ENCODE measurements at places on chromosomes 6 and 20.

DNA sequence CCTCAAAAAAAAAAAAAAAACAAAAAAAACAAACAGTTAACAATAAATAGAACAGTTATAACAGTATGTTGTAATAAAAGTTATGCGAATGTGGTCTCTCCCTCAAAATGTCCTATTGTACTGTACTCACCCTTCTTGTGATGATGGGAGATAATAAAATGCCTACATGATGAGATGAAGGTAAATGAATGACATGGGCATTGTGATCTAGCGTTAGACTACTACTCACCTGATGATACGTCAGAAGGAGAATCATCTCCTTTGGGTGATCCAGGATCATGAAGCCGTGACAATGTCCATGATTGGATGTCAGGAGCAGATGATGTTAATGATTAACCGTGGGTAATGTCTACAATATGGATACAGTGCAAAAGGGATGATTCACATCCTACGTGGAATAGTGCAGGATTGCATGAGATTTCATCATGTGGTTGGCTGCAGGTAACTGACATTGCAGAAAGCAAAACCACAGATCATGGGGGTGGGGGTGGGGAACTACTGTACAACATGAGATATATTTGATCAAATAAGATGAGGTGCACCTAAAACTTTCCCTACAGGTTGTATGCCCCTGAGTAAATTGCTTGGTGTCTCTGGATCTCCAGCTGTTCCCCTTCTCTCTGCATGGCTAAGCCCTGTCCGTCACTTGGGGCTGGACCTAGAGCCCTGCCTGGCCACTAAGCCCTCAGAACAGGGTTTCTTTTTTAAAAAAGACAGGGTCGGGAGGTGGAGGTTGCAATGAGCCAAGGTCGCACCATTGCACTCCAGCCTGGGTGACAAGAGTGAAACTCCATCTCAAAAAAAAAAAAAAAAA lies 6.2 kb upstream of the RBCK1 start:
- DNase-seq: no peak

DNA sequence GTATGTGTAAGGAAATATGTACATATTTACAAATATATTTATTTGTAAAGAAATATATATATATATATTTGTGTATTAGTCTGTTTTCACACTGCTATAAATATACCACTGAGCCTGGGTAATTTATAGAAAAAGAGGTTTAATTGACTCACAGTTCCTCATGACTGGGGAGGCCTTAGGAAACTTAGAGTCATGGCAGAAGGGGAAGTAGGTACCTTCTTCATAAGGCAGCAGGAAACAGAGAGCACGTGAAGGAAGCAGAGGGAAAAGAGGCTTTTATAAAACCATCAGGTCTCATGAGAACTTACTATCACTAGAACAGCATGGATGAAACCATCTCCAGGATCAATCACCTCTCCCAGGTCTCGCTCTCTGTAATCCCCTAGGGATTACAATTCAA lies 644.5 kb upstream of the HS3ST5 start:
- no peak for DNase-seq

DNA sequence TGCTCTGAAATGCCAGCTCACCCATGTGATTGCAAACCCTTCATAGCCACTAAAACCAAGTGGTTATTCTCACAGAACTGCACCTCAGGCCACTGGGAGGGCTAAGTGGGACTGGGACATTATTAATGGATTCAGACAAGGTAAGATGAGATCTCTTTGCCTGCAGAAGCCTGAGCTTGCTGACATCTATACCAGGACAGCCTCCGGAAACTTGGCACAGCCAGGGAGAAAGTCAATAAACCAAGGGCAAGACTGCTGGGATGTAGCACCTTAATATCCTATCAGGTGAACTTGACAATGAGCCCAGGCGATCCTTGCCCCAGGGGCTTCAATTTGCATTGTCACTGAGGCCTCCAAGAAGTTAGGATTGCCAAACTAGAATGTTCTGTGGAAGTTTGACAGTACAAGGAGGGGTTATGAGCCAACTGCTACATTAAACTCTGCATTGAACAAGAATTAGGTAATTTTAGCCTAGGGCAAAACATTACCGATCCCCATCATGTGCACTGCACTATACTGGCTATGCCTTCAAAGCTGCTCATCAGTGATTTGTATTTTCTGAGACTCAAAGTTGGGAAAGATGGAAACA lies 60.1 kb upstream of the RALGAPA2 start:
- DNase-seq: no peak

DNA sequence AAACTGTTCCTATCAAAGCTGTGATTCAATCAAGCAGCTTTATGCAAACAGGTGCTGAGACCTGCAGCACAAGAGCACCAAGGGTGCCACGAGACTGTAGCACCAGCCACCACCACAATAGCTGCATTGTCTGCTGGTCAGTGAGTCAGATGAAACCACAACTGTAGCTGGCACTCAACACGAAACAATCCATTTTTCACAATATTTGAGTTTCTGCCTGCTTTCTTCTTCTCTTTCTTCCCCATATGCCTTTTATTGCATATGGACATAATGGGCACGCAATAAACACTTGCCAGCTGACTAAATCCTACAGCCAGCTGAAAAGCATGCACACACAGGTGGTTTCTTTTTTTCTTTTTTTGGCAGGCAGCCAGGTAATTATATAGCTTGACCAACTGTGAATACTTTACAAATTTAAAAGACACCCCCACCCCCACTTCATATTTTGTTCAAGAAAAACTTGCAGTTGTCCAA lies 16.6 kb downstream of the SLC2A12 start:
- no peak for DNase-seq

DNA sequence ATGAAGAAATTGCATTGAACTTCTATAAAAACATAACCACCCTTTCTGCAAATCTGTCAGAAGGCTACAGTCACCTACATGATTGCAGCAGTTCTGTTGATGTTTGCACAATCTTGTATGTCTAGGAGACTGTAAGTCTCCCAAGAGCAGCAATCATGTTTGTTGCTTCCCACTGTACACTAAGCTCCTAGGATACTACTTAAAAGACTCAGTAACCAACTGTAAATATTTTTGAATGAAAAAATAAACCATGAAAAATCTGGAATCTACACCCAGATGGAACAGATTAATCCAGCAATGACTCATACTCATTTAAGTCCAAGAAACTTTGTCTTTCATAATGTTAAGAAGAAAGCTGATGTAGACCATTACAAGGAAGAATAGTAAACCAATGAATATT lies 168.5 kb upstream of the ATXN1 start:
- no peak for DNase-seq

GRCh38 chr20:57162362-57162652 lies 104.1 kb downstream of the BMP7 start:
- no peak for DNase-seq

- no peak for DNase-seq
These were observed 11.0 kb downstream of the UTRN start for GRCh38 chr6:144295981-144296767.

- DNase-seq: no peak
These were observed 615.4 kb downstream of the MAFB start for GRCh38 chr20:40073535-40074111.

DNA sequence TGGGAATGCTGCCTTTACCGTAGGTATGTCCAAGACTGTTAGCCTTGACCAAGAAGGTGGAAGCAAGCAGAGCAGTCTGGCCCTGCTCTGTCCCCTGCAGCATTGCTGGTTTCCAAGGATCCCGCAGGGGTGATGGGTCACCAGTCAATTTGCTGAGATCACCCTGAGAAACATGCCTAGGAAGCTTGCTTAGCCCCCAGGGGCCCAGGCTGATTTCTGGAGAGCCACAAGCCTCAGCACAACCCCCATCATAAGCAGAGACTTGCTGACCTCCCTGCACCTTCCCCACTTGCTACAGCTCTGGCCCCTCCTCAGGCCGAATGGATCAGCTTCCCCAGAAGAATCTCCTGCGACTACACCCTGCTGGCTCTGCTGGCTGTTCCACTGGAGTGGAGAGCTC lies 21.5 kb downstream of the ARHGAP40 start:
- no peak for DNase-seq

DNA sequence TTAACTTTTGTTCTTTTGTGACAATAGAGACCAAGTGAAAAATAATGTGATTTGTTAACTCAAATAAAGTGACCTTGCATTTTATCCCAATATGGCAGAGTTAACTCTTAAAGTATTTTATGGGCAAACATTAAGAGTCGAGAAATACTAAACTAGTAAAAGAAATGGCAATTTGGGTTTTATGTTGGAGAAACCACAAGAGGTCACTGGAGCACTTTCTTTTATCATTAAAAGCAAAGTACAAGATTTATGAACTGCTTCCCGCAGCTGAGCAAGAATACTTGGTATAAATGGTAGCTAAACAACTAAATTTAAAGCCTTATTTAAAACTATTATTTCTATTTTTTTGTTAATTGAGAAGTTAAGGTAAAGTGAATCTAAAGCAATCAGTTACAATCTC lies 33.5 kb upstream of the MCM9 start:
- DNase-seq: no peak

DNA sequence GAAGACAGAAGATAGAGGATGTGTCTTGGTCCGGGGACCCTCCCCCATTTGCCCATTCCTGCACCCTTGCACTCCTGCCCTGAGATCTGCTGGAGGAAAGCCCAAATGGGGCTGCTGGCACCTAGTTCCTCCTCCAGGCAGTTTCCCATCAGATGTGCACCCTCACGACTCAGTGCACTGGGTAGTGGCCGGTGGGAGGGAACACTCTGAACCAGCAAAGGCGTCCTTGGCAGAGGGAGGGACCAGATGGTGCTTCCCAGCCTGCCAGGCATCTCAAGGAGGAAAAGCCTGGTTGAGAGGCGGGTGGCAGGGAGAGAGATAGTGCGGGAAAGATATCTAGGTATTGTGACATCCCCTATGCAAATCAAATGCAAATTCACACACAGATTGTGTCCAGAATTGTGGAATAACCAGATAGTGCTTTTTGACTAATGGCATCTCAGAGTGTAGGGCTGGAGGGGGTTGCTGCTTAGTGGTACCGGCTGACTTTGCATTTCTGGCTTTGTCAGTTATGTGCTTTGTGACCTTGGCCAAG lies 19.5 kb downstream of the TMEM151B start:
- no peak for DNase-seq

- no peak for DNase-seq
These were observed 45.0 kb upstream of the KIF25 start for GRCh38 chr6:167952512-167952859.

DNA sequence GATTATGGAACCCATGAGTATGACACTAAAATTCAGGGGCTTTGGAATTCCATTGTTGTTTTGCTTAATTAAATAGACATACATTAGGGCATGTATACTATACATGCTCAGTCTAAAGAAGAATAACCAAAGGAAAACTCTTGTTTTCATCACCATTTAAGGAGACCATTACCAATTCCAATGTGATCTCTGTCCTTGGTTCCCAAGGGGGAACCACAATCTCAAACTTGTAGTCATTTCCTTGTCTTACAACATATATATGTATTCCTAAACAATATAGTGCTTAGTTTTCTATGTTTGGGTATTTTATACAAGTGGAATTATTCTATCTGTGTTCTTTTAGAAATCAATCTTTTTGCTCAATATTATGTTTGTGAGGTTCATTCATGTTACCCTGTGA lies 49.2 kb downstream of the IL20RA start:
- no peak for DNase-seq

- DNase-seq: no peak
These were observed 70.4 kb downstream of the THBS2 start for GRCh38 chr6:169183233-169183632.

- DNase-seq: no peak
These were observed 623 bp upstream of the SNX9 start for GRCh38 chr6:157822245-157823000.

- no peak for DNase-seq
These were observed 793 bp upstream of the FAM50B start for GRCh38 chr6:3848380-3848779.

DNA sequence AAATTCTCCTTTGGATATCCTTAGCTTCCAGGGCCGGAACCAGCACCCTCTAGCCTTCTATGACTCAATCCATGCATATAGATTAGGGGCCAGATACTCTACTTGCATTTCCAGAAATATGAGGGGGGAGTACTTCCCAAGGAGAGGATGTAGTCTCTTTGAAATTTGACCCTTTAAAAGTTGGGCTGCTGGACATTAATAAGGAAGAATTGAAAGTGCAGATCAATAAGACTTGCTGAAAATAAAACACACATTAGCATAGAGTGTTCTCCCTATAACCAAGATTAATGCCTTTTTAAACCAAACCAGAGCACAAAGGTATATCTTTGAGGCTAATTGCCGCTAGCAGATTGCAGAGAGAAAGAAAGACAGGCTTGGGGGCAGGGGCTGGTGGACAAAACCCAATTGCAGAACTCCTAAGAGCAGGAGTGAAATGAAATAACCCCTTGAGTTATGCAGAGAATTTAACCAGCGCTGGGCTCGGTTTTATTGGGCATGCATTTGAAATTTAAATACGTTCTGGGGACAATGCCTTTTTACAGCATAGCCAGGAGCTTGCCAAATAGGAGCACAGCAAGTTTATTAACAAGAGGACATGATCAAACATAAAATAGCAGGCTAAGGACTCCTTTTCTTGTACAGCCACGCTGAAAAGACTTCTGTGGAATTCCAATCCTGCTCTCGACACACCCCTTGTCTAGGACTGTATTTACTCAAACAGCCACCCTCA lies 108.2 kb upstream of the SALL4 start:
- DNase-seq: no peak

GRCh38 chr6:92723390-92723931 lies 695.9 kb downstream of the EPHA7 start:
- DNase-seq: no peak

DNA sequence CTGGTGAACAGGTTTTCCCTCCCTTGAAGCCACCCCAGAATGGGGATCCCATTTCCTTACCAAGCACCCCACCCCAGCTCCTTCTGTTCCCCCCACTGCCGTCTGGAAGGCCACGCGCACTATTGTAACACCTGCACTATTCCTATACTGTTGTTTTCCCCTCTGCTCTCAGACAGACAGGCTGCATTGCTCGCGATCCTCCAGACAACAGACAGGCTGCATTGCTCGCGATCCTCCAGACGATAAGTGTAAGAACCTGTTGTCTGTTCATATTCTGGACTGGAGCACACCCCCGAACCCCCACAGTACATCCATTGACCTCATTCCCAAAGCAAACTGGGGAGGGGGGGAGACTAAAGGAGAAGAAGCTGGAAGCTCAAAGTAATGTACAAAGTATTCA lies 72.7 kb downstream of the LY86 start:
- DNase-seq: no peak

DNA sequence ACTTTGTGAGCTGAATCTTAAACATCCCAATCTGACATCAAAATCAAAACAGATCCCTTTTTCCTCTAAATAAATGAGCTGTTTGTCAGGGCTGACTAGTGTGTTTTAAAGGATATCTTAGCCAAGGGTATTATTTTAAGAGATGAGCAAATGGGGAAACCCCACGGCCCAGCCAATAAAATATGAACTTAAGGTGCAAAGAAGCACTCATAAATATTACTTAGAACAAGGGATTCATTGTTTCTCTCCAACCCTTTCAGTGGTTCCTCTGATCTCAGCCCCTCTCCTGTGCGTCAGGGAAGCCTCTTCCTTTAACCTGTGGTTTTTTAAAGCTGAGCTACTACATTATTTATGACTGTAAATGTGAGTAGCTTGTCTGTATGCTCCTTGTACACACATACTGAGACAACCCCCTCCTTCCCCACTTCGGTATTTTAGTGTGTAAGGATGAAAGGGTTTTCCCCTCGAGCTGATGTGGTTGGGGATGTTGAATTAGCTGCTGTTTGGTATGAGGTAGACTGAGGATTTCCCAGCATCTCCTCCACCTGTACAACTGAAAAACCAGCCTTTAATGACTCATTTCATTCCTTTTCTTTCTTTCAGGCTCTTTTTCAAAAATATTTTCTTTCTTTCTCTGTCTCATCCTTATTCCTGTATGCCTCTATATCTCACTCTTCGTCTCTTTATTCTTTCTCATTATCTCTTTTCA lies 6.5 kb downstream of the BMP5 start:
- DNase-seq: no peak
